ENCODE measurements at places on chromosomes 13 and 19.

GRCh38 chr19:44164327-44164672 lies 600 bp upstream of the ZNF226 start:
- DNase-seq, result no peak

DNA sequence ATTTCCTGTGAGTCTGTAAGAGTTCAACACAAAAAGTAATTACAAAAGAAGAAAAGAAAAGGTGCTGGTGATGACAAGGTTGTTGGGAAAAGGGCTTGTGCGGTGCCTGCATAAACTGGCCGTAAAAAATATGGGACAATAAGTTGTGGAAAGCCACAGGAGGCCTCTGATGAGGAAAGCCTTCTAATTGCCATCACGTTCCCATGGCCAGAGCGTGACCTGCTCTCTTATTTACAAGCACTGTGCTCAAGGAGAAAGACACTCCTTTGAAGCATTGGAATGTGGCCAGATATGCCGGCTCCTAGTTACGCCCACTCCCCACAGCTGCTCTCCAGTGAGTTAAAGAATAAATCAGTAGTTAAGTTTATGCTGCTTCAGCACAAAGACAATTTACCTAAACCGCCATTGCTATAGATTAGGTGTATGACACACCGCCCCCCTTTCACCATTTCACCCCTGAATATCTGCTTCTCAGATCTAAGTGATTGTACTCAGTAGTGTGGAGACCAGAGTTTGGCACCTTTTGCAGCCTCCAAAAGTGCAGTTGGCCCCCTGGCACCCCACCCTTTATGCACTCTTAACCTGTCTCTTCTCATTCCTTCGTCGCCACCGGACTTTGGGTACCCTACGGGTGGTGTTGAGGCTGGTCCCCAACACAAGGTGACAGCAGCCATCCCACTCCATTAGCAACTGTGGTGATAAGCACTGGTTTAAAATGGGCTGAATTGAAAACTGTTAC lies 8.1 kb upstream of the PGLYRP1 start:
- DNase-seq, result no peak

- peak; percentile 12 for DNase-seq
Observed at GRCh38 chr19:45250832-45251451, at the start of gene MARK4. MARK4 (plus strand) TSS chr19:45251271; CDS start chr19:45251589, 318 bp downstream.

- DNase-seq, result no peak
Observed at GRCh38 chr19:36392916-36393673, 14.1 kb upstream of the ZFP14 start.

DNA sequence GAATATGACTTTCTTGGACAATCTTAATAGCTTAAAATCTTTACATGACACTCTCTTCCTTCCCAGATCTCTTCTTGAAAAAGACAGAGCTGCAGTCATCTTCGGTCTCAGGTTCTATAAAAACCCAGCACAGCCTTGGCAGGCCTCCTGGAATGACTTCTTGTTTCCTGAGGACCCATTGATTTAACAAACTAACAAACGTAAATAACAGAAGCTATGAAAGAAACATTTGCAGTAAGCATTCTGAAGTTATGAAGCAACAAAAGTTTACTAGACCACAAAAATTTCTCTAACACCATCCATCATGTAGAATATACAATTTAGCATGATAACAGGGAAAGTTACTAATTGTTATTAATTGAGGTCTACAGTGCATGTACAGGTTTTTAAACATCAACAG lies 62.8 kb upstream of the STARD13 start:
- DNase-seq, result no peak

GRCh38 chr13:79533781-79534400 lies 52.9 kb downstream of the NDFIP2 start:
- DNase-seq, result no peak

- DNase-seq, result no peak
Observed at GRCh38 chr13:74574964-74575728, 440.9 kb upstream of the KLF12 start.

- no peak for DNase-seq
Observed at GRCh38 chr13:45737571-45738017, 35.5 kb downstream of the CBY2 start.

Measured in stimulated activated CD8-positive, alpha-beta memory T cell treated with anti-CD3 and anti-CD28 coated beads, Interleukin-4, amount 100 ng/mL, for 4 hours (primary cell).